Activated T-cell treated with anti-CD3 and anti-CD28 coated beads for 48 hours (primary cell): ENCODE measurements at places on chromosomes 5 and 9.
A peak's percentile ranks its signal among the peaks of the same experiment; 100 is the strongest.

- no peak for DNase-seq
These were observed 465.4 kb downstream of the ICE1 start for GRCh38 chr5:5887833-5888232.

DNA sequence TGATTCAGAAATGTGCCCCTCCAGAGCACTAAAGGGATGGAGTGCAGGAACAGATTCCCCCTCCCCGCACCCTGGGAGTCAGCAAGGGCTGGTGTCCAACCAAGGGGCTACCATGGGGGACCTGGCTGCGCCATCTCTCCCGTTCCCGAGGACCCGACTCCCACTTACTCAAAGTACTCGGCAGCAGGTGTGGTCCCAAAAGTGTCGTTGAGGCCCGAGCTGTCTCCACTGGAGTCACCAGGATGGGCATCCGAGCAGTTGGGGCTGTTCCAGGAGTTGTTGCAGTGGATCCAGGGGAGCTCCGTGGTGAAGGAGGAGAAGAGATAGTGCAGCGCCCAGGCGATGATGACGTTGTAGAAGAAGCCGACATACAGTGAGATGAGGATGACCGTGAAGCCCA is 12.9 kb downstream of the SLC6A3 start:
- DNase-seq, result no peak

- no peak for DNase-seq
These were observed 3.6 kb downstream of the SOHLH1 start for GRCh38 chr9:135695642-135696041.

- no peak for DNase-seq
These were observed 31.6 kb downstream of the DAB2IP start for GRCh38 chr9:121682926-121683515.

- DNase-seq, result no peak
These were observed 1944.2 kb upstream of the NUDT12 start for GRCh38 chr5:105506692-105507277.

DNA sequence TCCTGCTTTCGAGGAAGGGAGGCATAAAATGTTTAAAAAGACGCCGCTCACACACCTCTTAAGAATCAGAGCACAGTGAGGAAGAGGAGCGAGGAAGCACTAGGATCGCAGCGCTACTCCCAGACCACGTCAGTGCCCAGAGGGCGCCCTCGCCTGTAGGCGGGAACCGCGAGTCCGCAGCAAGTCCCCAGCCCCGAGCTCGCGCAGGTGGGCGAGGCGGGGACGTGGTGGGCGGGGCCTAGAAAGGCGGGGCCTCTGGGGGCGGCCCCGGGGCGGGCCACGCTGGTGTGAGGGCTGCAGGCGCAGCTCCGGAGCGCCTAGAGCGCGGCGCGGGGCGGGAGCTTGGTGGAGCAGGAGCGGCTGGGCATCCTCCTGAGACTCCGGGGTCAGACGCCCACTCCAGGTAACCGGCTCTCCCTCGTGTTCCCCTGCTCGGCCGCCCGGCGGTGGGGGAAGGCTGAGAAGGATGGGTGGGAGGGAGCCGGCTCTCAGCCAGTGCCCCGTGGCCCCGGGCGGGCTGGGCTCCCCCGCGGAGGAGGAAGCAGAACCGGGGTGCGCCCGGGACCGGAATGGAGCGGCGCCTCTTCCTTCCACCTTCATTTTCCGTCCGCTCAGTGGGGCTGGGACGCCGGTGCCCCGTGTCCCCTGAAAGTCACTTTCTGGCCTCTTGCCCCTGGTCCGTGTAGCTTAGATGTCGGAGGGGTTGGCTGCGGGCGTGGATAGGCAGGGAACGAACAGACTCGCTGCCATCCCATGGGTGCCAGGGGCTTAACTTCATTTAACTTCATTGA is at the start of gene GCNT1:
TSS of gene GCNT1 (plus strand) at position 280 of the 791 bp plus-strand sequence. CDS start 43,200 bp downstream, outside the sequence.
- peak; percentile 95 for DNase-seq

DNA sequence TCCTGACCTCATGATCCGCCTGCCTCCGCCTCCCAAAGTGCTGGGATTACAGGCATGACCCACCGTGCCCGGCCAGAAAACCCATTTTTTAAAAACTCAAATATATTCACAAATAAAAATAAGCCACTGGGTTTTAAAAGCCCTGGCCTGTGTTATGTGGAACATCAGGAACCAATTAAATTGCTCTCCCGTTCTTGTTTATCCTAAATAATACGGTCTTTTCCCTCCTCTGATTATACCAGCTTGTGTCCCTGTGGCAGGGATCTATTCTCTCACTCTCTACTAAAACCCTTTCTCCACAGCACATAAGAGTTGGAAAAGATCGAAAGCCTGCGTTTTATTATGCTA is 30.1 kb upstream of the LPAR1 start:
- DNase-seq, result no peak

- no peak for DNase-seq
These were observed 450.8 kb downstream of the NFIB start for GRCh38 chr9:13863112-13863511.

DNA sequence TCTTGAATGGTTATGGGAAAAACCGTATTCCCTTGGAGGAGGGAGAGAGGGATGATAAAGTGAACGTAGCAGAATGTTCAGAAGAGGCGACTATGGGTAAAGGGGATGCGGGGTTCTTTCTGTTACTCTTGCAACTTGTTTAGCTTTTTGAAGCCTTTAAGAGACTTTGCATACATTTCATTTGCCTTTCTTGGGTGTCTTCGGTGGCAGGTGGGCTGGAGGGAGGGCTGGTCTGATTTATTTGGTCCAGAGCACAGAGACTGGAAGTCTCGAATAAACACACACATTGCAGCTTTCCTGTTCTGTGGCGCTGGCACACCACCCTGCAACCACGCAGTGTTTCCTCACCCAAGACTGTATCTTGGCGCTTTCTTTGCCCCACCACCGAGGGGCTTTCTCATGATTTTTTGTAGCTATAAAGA is 23.2 kb downstream of the TTF1 start:
- DNase-seq, result no peak

DNA sequence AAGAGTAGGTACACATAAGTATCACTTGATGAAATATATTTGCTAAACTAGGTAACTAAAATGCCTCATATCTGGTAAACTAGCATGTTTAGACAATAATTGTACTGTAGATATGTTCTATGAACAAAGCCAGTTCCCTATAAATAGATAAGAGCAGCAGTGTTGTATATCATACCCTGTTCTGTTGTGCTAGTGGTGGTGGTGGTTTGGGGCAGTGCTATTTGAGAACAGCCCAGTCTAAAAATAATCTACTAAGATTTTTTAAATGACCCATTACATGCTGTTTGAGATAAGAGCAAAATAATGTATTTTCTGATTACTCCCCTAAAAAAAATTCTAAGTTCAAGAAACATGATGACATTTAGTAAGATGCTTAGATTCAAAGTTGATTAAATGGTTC is 829.2 kb upstream of the DMAC1 start:
- no peak for DNase-seq

GRCh38 chr9:37148181-37148580 is 27.8 kb downstream of the ZCCHC7 start:
- DNase-seq, result no peak

GRCh38 chr5:173735691-173736090 is 119.2 kb upstream of the BOD1 start:
- DNase-seq, result no peak

GRCh38 chr5:134595458-134595838 is 37.2 kb downstream of the SAR1B start:
- DNase-seq, result no peak

GRCh38 chr9:98242426-98242825 is 13.0 kb downstream of the TBC1D2 start:
- DNase-seq, result no peak

- no peak for DNase-seq
These were observed 10.6 kb downstream of the MYOZ3 start for GRCh38 chr5:150671509-150672236.

DNA sequence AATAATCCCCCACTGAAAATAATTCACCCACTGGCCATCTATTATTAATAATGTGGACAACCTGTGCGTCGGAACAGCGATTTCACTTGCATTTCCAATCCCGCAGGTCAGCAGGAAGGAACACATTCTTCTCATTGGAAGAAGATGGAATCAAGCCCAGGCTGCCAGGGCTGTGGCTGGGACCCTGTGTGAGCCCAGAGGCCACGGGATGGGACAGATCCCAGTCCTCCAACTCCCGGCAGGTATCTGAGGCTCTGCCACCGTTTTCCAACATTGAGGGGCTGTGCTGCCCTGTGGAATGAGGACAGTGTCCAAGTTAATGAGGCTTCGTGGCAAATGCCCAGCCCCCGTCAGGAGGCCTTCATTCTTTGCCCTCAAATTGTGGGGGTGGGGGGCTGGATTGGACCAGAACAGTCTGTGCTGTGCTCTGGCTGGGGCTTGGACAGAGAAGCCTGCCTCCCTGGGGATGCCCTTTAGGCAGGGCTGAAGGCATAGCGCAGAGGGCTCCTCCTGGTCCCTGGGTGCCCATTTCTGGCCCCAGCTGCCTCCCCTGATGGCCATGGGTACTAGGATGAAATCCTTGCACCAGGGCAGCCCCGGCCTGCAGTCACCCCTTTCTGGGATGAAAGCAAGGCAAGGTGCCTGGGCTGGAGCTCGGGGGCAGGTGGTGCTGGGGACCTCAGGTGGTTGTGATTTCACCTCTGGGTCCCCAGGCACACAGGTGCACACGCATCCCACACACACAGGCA is 195.0 kb upstream of the PPP1R26 start:
- DNase-seq, result no peak

DNA sequence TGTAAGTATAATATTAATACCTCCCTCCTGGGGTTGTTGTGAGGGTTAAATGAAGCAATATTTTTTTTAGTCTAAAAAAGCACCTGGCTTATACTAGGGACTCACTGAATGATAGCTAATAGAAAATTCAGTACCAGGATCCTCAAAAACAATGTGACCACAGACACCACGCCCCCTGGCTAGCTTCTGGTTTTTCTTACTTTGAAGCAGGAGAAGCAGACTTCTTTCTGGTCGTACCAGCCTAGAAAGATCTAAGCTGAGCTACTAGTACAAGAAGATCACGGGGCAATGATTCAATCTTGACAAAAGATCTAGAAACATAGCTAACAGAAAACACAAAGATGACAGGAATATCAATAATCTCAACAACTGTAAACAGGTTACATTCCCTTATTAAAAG is 218.5 kb upstream of the SLC30A5 start:
- DNase-seq, result no peak

GRCh38 chr5:178428341-178429155 is 161.6 kb downstream of the COL23A1 start:
- no peak for DNase-seq

- DNase-seq, result no peak
These were observed 43.2 kb downstream of the KIF4B start for GRCh38 chr5:155056644-155057269.

GRCh38 chr9:79686381-79687130 is 114.8 kb downstream of the TLE4 start:
- DNase-seq, result no peak

DNA sequence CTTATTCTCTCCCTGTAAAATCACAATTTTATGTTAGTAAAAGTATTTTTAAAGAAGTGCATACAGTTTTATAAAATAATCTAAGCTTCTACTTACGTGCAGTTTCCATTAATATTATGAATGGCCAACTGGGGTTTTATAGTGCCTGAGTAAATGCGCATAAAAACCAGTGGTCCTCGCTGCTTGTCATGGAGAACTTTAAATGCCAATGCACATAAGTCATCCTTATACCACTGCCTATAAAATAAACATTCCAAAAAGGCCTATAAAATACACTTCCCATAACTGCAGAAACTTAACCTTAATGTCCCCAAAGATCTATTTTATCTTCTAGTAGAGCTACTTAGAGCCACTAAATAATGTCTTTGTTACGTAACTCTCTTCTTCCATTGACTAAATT is 28.5 kb downstream of the GFM2 start:
- DNase-seq, result no peak

DNA sequence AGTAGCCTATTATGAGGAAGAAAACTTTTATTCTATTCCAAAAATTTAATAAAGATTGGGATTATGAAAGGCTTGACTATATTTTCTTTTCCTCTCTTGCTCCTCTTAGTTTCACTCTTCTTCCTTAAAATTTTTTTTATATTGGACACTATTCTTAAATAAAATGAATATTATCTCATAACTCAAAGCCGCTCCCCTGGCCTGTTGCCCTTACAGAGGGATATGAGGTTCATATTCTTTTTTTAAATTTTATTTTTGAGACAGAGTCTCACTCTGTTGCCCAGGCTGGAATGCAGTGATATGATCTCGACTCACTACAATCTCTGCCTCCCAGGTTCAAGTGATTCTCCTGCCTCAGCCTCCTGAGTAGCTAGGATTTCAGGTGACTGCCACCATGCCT is 106.8 kb upstream of the MPDZ start:
- DNase-seq, result no peak

- DNase-seq, result no peak
These were observed 125.5 kb upstream of the NFIL3 start for GRCh38 chr9:91549177-91549576.

- DNase-seq, result no peak
These were observed 20.7 kb downstream of the SPRY4 start for GRCh38 chr5:142304013-142304701.

GRCh38 chr5:50623666-50624065 is 42.8 kb upstream of the PARP8 start:
- DNase-seq, result no peak

- DNase-seq, result no peak
These were observed 19.9 kb upstream of the PRXL2C start for GRCh38 chr9:96674906-96675538.

GRCh38 chr5:51860532-51861018 is 477.3 kb downstream of the ISL1 start:
- no peak for DNase-seq
